Stimulated activated CD8-positive, alpha-beta memory T cell treated with anti-CD3 and anti-CD28 coated beads, Interleukin-2, amount 100 ng/mL, for 48 hours (primary cell): ENCODE measurements at places on chromosomes 2 and 18.

DNA sequence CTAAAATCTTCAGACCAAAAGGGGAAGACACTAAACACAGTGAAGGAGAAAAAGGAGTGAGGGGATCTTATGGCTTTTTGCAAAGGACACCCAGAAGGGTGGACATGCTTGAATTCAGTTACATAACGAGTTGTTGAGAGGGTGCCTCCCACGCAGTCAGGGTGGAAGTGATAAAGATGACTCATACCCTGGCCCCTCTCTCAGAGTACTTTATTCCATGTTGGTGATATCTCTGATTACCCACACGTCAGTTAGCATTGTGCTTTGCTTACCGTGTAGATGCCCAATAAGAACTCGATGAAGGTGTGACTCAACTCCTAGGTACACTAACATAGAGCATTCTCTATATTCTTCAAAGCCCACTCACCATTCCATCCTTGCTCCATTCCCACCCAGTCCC, 44.4 kb downstream of the EN1 start:
- DNase-seq = no peak

GRCh38 chr2:189347540-189347939, 93.7 kb upstream of the WDR75 start:
- DNase-seq = no peak

DNA sequence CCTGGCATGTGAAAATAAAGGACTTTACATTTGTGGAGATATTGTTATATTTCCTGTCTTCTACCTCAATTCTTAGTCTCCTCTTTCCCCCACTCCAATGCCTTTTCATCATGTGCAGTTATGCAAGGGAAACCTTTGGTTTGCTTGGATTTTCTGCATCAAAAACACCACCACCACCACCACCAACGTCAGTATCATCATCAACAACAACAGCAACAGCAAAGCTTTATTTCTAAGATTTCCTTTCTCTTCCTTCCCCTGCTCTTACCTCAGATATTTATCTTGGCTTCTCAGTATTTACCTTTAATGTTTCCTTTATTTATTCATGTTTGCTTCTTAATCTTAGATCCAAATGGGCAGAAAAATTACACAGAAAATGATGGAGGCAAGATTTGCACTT, 26.1 kb downstream of the CXCR4 start:
- no peak for DNase-seq

DNA sequence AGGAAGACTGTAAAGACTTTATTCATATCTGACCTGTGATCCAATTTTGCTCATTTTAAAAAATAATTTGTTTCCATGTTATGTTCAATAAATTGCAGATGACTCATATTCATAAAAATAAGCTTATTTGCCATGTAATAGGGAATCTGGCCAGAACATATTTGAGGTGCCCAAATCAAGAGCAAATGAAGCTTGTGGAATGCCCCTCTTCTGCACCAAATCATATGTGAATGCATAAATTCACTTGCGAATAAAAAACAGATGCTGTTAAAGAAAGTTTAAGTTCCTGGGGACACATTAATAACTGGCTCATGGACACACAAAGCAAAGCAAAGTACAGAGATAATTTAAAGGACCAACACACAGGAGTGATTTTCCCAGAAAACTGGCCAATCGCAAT, 279.0 kb upstream of the CDH2 start:
- DNase-seq = no peak

GRCh38 chr18:58345875-58346274, 283.0 kb downstream of the ALPK2 start:
- DNase-seq = no peak

DNA sequence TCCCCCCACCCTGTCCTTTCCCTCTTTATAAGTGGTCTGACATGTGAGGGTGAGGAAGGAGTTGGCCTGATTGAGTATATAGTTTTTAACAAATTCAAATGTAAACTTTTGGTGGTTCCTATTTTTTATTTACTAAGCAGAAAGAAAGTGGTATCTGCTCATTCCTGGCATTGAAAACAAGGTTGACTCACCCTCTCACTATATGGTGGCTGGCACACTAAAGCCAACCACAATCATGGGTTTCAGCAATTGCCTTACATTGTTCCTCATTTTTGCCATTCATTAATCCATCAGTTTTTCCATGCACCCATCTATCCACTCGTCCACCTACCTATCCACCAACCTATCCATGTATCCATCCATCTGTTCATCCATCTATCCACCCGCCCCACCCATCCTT, 75.4 kb upstream of the IGFBP5 start:
- DNase-seq = no peak

DNA sequence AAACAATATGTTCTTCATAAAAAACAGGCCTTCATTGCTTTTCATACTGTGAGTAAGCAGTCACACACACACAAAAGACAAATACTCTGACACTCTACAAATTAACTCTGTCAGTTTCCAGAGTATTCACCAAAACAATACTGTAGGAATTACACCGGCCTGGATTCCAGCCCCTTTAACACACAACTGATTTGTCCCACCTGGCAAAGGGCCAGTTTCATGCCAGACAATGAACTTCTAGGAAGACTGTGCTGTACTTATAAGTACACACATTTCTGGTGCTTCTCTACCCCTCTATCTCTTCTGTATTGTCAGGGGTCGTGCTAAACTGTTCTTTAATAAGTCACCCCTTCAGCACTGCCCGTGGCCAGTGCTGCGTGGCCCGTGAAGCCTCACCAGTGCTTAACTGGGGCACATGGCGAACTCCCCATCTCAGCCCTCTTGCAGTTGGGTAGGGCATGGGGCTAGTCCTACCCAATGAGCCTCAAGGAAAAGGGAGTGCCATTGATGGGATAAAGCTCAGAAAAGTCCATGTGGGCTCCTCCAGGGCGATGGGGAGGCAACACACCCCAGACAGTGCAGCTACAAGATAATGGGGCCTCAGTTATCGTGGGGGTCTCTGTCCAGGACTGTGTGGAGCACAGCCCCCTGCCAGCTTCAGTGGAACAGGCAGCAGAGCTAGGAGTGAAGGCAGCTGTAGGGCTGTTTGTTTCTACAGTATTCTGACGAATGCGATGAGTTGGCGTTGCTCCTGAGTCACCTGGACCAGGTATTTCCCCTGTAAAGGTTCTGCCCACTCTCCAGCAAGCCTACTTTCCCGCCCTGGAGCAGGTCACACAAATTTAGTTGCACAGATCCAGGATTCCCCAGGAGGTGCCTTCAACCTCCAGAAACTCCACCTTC, 99.0 kb downstream of the SP3 start:
- no peak for DNase-seq

DNA sequence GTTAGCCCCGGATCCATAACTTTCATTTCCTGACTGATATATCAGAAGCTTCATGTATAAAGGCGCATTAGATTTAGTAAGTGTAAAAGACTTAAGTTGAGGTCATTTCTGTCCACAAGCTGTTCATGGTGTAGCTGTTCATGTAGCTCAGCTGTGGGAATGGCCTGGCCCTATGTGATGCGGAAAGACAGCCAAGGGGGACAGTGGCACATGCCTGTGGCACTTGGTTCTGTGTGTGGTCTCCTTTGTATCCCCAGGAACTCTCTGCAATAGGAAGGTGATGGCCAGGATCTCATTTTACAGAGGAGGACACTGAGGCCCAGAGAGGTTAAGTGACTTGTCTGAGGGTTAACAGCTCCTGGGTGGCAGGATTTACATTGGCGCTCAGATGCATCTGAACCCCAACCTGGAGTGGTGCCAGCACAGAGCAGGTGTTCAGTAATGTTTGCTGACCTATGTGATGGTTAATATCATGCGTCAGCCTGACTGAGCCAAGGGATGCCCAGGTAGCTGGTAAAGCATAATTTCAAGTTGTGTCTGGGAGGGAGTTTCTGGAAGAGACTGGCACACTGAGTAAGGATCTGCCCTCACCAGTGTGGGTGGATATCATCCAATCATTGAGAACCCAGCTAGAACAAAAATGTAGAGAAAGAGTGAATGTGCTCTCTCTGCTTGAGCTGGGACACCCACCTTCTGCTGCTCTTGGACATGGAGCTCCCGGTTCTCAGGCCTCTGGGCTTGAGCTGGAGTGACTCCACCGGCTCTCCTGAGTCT, 25.4 kb downstream of the HPCAL1 start:
- DNase-seq = no peak

- no peak for DNase-seq
Measured at GRCh38 chr2:78418021-78418420, 607.5 kb upstream of the REG3G start.

DNA sequence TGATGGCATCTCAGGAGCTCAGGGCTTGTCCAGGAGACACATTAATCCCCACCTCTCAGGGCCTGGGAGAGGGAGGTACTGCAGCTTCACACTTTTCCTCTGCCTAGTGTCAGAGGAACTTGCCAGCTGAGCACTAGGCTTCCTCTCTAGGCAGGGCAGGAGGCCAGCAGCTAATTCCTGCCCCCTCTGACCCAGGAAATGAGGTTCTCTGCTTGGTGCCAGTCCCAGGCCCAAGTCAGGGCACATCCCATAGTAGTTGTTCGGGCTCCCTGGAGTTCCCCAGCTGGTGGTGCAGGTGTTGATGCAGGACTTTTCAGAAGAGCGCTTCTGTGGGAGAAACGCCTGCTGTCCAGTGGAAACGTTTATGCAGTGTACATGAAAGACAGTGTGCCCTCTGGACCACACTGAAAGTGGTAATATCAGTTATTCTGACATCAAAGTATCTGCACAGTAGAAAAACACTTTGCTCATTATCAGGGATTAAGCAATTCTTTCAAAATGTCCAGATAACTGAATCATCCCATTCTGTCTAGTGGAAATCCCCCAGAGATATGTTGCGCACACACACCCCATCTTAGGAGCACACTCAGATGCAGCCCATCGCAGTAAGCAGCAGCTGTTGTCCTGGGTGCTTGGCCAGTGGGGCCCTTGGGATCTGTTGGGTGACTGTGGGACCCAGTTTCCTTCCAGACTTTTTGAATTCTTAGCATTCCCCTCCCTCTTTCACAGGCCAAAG, 17.8 kb upstream of the SCLY start:
- DNase-seq = no peak

- DNase-seq = no peak
Measured at GRCh38 chr2:136530146-136530545, 235.2 kb upstream of the THSD7B start.

DNA sequence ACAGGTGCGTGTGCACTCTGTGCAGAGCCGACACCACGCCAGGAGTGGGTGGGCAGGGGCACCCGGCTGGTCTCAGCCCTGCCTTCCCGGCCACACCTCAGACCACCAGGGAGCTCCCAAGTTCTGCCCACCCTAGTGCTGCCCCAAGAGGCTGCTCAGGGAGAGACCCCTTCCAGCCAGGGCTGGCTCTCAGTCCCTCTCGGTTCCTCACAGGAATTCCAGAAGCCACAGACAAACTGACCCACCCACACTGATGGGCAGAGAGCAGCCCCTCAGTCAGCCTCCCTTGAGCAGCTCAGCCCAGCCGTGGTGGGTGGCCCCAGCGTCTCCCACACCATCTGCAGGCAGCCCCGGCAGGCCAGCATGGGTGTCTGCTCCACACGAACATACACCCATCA, 33.8 kb downstream of the GPC1 start:
- no peak for DNase-seq

GRCh38 chr2:71464389-71464788, 11.0 kb downstream of the DYSF start:
- no peak for DNase-seq

DNA sequence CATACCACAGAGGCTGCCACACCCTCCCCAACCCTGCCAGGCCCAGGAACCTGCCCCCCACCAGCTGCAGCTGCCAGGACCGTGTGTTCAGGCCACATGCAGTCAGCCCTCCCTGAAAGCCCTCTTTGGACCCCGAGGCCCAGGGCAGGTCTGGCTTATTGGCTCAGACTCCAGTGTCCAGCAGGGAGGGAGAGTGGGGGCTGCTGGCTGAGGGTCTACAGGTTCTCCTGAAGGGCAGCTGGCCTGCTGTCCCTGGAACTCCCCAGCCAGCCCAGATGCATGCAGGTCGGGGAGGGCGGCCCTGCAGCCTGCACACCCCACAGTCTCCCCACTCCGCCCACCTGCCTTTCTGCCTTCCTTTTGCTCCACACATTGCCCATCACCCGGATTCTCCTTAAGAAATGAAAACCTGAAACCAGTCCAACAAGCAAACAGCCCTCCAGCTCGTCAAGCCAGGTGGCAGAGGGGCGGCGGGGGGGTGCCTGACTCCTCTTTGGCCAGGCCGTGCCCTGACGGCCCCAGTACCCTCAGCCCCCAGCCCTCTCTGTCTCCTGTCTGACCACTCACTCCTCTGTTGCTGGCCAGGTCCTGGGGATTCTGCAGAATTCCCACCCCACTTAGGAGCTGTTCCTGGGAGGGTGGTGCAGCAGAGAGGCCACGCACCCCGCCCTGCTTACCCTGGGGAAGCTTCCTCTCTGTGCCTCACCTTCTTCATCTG, 18.0 kb downstream of the GPR35 start:
- no peak for DNase-seq

DNA sequence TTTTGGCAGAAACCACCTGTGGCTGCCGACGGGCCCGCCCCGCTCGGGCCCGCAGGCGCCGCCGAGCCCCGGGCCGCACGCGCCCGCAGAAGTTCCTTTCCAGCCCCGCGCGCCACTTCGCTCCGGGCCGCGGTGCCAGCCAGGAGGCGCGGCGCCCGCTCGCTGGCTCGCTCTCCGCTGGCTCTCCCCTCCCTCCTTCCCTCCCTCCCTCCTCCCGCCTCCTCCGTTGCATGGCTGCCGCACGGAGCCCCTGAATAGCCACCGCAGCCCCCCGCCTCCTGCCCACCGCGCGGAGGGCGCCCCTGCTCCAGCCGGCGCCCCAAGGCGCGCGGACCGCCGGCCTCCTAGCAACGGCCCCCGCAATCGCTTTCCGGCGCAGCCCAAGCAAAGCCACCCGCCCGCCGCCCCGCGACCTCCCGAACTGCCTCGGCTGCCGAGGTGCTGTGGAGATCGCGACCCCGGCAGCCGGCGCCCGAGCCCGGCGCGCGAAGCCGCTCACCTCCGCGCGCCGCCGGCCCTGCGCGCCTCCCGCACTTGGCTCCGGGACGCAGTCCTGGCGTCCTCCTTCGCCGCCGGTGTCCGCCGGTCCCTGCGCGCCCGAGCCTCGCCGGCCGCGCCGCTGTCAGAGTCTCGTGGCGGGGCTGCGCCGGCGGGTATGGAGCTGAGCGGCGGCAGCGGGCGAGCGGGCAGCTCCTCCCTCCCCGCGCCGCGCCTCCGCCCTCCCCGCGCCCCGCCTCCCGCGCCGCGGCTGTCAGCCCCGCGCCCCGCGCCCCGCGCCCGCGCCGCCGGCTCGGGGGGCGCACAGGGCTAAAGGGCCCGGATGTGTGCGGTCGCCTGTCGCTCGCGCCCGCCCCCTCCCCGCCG, at the start of gene ZBTB7C:
TSS of gene ZBTB7C (minus strand) at position 657 of the 864 bp plus-strand sequence.
- no peak for DNase-seq

DNA sequence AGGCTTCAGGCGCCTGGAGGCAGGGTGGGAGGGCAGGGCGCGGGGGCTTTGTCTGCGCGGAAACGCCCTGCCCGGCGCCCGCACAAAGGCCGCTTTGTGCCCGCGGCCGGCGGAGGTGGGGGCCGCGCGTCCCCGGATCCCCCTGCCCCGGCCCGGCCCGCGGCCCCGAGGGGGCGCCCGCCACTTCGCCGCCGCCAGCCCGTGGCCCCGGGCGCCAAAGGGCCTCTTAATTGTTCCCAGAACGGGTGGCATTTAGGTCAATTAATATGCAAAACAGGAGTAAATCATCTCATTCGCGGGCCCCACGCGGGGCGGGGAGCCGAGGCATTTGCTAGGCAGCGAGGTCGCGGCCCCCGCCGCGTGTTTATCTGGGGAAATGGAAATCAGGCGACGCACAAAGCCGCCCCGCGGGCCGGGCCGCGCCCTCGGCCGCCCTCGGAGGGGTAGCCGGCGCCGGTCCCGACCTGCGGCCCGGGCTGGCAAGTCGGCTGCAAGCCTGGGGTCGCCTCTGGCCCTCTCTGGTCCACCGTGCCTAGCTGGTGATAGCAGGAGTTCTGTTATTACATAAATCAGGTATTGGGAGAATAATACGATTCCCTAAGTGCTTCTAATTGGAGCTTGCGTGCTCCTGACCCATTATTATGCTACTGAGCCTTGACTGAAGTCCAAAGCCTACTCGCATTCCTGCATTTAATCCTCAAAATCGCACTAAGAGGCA, 148.2 kb upstream of the GLI2 start:
- no peak for DNase-seq
